Fibroblast of skin of back (primary cell): ENCODE measurements at places on chromosomes 5 and 9.
A peak's percentile ranks its signal among the peaks of the same experiment; 100 is the strongest.

- no peak for DNase-seq
Measured at GRCh38 chr9:97368964-97369363, 42.9 kb upstream of the TDRD7 start.

DNA sequence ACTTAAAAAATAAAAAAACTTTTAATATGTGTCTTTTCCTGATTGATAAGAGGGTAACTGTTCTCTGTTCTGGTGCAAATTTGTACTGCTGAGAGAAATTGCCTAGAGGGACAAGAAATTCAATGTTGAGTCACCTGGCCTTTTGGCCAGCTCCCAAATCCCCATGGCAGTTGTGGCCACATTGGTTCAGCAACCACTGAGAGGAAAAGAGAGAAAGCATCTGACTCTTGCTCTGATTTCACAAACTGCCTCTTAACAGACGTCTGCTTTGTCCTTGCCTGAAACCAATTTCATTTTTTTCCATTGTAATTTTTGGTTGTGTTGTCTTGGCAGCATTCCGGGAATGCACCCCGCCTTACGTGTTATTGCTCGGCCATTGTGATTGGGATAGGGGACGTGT is 42.4 kb downstream of the NTRK2 start:
- peak; percentile 86 for DNase-seq

DNA sequence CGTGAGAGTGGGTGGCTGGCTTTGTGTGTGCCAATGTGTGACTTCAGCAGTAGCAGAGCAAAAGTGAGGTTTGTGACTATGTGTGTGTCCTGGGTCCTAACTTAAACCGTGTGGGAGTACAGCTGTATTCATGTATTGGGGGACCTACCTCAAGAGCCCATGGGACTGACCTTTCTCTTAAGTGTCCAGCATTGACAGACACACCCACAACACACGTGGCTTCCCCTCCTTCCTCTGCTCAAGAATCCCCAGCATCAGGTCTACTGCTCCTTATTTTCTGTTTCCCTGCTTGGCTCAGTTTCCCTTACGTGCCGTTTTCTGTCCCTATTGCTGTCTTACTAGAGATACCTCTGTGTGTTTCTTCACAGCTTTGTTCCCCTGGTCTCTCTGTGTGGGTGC is 616 bp downstream of the IL11RA start:
- no peak for DNase-seq

- DNase-seq, result peak; percentile 43
Measured at GRCh38 chr9:134065612-134066419, 2.0 kb downstream of the BRD3 start.

- DNase-seq, result peak; percentile 84
Measured at GRCh38 chr5:15285901-15286583, 213.9 kb upstream of the FBXL7 start.
